ENCODE measurements at places on chromosomes 16 and 17.

- no peak for DNase-seq
Observed at GRCh38 chr16:23088018-23088417, 61.2 kb downstream of the USP31 start.

- no peak for DNase-seq
Observed at GRCh38 chr16:2371421-2371820, 30.9 kb upstream of the ABCA3 start.

GRCh38 chr17:76714822-76715495 is 4.2 kb upstream of the MXRA7 start:
- DNase-seq = peak; percentile 56

GRCh38 chr16:25063102-25063501 is 47.9 kb upstream of the ARHGAP17 start:
- no peak for DNase-seq

DNA sequence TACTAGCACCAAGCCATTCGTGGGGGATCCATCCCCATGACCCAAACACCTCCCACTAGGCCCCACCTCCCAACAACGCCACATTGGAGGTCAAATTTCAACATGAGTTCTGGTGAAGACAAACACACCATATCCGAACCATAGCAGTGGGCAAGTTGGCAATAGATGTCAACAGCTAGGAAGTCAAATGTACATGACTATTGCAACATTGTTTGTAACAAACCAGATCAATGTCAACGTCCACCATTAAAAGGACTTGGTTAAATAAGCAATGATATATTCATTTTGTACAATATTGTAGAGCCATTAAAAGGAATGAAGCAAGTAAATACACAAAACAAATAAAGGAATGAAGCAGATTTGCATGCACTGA is 26.5 kb upstream of the CIITA start:
- DNase-seq = no peak
